ENCODE measurements at places on chromosomes 1 and 21.

- no peak for DNase-seq
Measured at GRCh38 chr1:207076181-207076955, 12.3 kb upstream of the C4BPB start.

DNA sequence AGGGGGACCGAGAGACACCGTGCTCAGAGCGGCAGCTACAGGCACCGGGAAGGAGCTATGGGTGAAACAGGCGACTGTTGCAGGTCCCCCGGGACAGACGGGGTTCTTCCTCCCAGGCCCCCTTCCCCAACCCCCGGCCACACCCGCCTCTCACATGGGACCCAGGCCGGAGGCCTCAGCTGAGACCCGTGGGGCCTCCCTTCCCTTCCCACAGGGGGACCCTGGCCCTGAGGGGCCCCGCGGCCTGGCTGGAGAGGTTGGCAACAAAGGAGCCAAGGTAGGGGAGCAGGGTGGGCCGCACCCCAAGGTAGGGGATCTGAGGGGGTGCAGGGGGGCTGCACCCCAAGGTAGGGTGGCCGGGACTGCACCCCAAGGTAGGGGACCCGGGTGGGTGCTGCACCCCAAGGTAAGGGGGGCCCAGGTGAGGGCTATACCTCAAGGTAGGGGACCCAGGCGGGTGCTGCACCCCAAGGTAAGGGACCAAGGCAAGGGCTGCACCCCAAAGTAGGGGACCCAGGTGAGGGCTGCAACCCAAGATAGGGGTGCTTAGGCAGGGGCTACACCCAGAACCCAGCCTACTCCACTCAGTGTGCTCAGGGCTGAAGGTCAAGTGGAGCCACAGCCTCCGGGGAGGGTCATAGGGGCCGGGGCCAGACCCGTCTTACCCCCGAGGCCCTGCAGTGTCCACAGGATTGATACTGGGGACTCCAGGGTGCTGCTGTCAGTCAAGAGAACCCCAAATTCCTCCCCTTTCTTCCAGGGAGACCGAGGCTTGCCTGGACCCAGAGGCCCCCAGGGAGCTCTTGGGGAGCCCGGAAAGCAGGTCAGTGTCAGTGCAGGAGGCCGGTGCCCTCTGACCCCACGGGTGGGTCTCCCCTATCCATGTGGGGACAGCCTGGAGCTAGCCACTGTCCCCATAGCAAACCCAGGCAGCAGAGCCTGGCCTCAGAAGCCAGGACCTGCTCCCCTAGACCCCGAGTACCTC lies 22.7 kb downstream of the COL6A2 start:
- peak; percentile 21 for DNase-seq

- no peak for DNase-seq
Measured at GRCh38 chr21:15014221-15014620, 50.6 kb downstream of the NRIP1 start.

DNA sequence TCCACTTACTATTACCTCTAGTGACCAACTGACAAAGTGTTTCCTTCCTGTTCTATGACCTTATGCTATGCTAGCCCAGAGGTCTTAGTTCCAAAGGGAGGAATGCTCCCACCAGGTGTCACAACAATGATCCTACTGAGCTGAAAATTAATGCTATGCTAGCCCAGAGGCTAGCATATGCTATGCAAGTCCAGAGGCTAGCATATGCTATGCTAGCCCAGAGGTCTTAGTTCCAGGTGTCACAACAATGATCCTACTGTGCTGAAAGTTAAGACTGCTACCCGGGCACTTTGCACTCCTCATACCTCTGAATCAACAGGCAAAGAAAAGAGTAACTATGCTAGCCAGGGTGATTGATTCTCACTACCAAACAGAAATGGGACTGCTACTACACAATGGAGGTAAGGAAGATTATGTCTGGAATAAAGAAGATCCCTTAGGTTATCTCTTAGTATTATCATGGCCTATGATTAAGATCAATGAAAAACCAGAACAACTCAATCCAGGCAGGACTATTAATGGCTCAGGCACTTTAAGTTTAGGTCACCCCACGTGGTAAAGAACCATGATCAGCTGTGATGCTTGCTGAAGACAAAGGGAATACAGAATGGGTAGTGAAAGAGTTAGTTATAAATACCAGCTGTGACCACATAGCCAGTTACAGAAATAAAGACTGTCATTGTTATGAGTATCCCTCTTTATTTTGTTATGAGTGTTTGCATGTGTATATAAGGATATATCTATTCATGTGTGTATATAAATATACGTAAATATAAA lies 114.1 kb downstream of the CSMD2 start:
- no peak for DNase-seq

DNA sequence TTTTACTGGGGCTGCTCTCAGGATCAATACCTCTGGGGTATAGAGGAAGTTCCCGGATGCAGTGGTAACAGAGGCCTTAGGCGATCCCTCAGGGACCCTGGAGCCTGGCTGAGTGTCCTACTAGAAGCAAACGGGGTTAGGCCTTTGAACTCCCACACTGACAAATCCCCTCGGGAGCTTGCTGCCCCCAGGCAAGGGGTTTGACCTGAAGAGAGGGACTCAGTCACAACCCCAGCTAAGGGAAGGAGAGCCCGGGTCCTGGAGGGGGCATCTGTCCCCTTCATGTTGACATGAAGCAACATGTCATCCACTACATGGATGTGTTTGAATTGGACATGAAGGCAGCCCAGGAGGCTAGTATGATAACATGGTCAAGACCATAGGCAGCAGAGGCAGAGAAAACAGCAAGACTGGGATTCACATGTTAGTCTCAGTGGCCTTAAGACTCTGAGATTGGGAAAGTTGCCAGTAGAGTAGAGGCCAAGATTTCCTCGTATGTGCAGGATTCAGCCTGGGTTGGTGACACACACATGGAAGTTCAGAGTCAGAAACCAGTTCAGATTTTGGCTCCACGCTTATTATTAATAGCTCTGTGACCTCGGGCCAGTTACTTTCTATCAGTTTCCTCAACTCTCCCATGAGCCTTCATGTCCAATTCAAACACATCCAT lies 101.5 kb downstream of the KCNN3 start:
- no peak for DNase-seq

GRCh38 chr1:33055210-33056008 lies 18.7 kb upstream of the AK2 start:
- DNase-seq, result peak; percentile 31
